ENCODE measurements at places on chromosomes 7 and 10. TPM values are rescaled to one million over a fixed set of nuclear protein-coding genes. Genes with fewer than 3 reads are reported as not detected.

GRCh38 chr7:31883761-31884164 is 186.4 kb downstream of the PDE1C start:
- no peak for DNase-seq

- no peak for DNase-seq
Measured at GRCh38 chr7:83769407-83769806, 120.5 kb upstream of the SEMA3E start.

DNA sequence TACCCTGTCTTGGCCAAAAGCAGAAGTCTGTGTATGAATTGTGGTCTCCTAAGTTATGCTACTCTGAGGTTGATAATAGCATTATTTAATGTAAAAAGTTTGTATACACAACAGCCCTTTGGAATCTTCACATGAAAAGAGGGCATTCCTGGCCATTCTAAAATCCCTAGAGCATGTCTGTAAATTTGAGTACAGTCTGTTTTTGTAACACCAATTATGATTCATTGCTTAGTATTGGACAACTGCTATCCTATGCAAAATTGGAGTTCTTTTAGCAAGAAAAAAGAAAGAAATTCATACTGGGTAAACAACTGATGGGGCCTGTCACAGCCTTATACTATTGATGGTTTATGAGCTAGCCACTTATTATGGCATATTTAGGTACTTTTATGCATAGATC is 10.2 kb downstream of the CUTC start:
- no peak for DNase-seq

GRCh38 chr10:4144817-4145216 is 359.8 kb upstream of the KLF6 start:
- DNase-seq, result no peak

Gene HHEX
- total RNA-seq, result 68.7 TPM

- no peak for DNase-seq
Measured at GRCh38 chr10:97020452-97021400, 165.0 kb downstream of the SLIT1 start.

Gene CAV2
- total RNA-seq, result 2.2 TPM
